ENCODE measurements at places on chromosomes 3 and 15. TPM values are rescaled to one million over a fixed set of nuclear protein-coding genes. Genes with fewer than 3 reads are reported as not detected.

The CHD2 gene
- total RNA-seq, result 26.3 TPM

The GCNT3 gene
- not detected for total RNA-seq

The BFSP2 gene
- total RNA-seq, result not detected

The CCDC191 gene
- total RNA-seq, result 2.7 TPM

The JAGN1 gene
- total RNA-seq, result 22.8 TPM

The GOLGA8M gene
- not detected for total RNA-seq

The FAN1 gene
- 27.7 TPM for total RNA-seq

The CLDN18 gene
- total RNA-seq, result not detected

The SLC51B gene
- total RNA-seq, result not detected

The FOXB1 gene
- total RNA-seq, result 0.06 TPM

The MYL3 gene
- total RNA-seq, result not detected
